ENCODE measurements at places on chromosomes 5 and 9.

GRCh38 chr9:12095931-12096330 lies 597.3 kb upstream of the TYRP1 start:
- no peak for DNase-seq

GRCh38 chr9:104586496-104587180 lies 12.6 kb downstream of the OR13C5 start:
- DNase-seq: no peak

DNA sequence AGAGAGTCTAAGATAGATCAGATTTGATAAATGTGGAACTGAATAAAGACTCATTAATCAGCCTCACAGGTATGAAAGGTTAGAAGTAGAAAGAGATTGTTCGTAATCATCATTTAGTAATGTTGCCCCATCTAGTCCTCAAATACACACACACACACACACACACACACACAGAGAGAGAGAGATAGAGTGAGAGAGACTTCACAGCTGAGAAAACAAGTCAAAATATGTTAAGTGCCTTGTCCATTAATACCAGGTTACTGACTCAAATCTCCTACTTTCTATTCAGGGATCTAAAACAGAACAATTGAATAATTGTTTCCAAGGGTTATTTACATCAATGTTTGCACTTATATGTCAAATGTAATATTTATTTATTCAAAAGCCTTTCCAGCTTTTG lies 284.6 kb downstream of the MRPS30 start:
- no peak for DNase-seq

GRCh38 chr9:129822898-129823541 lies 916 bp downstream of the TOR1A start:
- no peak for DNase-seq

- DNase-seq: no peak
Observed at GRCh38 chr9:137026828-137027227, 1.2 kb downstream of the ABCA2 start.

GRCh38 chr5:99191206-99191745 lies 262.5 kb upstream of the CHD1 start:
- DNase-seq: no peak

DNA sequence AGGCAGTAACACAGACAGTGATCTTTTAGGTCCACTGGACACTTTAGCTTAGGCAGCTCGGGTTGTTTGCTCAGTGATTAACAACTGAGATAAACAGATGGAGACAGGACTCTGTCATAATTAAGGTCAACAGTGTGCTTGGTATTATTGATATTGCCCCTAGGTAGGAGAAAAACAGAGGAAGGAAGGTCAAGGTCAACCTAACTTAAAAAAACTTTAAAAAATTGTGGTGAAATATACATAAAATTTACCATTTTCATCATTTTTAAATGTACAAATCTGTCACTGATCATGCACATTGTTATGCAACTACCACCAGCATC lies 2.1 kb upstream of the HSPA4 start:
- no peak for DNase-seq

DNA sequence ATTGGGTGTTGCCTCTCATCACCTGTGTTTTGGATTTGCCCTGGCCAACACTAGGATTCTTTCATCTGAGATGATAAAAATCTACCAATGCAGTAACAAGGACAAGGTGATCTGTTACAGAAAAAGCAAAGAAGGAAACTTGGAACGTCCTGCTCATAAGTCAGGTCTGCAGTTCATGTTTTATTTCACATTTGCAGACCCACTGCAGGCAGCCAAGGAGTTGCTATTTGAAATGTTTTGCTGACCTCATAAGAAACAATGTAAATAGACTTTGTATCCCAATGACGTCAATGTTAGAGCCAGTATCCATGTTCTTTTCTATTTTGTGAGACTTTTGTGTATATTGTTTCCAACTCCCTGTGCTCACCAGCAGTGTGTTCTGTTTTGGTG lies 312.9 kb downstream of the DEPDC1B start:
- no peak for DNase-seq

DNA sequence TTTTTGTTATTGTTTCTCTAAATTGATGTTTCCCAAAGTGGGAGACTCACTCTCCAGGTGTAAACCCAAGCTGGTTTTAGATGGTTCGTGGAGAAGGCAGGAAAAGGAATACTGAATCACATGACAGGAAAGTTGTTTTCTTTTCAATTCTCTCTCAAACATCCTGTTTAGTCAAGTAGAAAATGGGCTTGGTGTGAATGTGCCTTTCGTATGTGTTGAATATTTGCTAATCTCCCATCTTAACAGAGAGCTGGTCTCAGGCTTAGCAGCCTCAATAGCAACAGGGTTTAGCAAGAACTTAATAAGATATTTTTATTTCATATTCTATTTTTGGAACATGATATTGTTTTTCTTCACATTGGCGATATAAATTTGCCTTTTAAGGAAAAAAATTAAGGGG lies 119.7 kb downstream of the INSYN2B start:
- DNase-seq: no peak

DNA sequence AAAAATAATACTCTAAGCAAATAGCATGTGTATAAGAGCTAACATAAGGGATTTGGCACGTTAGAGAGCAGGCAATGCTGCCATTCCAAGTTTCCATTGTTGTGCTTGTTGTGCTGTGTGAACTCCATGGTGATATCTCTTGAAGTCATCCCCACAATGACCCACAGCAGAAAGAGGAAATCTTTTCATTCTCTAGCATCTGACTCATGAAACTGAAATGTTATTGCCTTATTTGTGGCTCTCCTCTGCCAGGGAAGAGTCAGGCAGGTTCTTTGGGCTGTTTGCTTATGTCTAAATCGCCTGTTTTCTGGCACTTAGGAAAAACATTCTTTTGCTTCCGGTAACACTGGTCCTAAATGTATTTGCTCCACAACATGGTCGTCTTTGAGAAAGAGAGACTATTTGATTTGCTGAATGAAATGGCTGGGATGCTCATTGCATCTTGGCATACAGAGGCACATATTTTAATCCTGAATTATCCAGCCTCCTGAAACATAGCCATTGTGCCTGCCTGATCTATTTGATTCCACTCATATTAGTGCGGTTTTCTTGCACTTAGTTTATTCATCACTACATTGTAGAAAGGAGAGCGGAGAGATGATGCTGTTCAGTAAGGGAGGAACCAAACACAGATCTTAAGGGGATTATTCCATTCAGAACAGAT lies 188.8 kb downstream of the CSNK1G3 start:
- no peak for DNase-seq

GRCh38 chr9:16139774-16140173 lies 586.9 kb downstream of the CCDC171 start:
- DNase-seq: no peak

DNA sequence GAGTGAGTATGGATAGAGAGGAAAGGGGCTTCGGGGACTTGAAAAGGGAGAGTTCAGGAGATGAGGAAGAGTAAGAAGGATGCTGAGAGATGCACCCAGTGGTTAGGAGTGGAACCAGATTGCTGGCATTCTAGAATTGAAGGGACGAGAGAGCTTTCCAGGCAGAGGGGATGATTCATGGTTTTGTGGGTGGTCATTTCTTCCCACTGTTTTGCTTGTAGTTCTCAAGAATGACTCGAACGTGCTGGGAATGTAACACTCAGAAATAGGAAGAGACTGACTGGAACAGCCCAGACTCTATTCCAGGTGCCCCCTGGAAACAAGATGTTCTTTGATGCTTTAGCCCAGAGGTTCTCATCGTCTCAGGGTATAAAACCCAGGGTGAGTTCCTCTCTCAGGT lies 294.2 kb downstream of the ICE1 start:
- DNase-seq: no peak

- DNase-seq: no peak
Observed at GRCh38 chr5:8393240-8393639, 524.3 kb downstream of the MTRR start.

DNA sequence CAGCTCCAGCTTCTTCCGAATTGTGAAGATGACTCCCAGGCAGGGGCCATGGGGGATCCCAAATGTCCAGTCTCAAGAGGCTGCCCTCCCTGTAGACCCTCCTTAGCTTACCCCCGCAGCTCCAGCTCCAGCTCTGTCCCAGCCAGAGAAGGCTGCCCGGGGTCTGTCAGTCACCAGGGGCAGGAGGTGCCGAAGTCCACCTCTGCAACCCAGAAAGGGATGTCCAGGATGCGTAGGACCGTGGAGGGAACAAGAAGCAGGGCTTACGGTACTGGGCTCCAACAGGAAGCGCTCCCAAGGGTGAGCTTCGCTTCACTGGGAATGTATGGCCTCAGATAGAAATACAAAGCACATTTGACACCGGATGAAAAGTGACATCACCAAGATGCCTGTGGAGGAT lies 6.0 kb downstream of the IPPK start:
- no peak for DNase-seq

- no peak for DNase-seq
Observed at GRCh38 chr5:10699281-10699874, 61.7 kb downstream of the DAP start.

DNA sequence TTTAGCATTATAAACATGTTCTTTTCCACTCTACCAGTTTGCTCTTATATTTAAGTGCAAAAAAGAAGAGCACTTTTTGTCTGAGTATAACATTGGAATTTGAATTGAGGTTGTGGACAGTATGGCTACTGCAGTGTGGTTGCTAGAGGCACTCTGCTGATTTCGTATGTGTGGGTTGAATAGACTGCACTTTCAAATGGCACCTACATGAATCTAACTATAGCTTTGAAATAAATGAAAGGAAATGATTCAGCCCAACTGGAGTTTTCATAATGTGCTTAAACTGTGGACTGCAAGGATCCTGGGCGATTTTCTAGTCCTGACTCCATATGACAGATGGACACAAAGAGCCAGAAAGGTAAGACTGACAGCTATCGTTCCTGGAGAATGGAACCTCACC lies 657.6 kb upstream of the RIOK2 start:
- no peak for DNase-seq

DNA sequence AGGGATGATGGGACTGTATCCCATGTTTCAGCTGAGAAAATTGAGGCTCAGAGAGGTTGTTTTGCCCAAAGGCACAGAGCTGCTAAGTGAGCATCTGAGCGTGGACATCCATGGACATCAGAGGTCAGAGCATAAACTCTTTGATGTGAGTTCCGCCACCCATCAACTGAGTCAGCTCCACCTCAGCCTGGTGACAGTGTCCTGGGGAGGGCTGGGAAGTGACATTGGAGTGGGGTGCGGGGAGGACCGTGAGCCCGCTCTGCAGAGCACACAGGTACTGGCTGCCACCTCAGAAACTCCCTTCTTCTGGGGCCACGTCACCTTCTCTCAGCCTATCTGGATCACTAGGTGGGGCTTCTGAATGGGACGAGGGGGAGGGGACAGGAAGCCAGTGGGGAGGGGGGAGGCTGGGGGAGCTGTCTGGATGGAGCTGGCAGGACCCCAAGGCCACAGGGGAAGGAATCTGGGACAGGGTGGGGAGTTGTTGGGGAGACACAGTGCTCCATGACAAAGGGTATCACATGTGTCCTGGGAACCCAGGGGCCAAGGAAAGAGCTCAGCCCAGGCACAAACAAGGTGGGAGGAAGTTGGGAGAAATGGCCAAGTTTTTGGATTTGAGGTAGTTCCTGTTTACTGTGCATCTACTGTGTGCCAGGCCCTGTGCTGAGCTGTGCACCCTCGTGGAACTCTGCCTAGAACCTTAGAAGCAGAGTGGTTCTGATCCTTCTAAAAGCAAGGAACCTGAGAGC lies 2.5 kb downstream of the LAMC3 start:
- no peak for DNase-seq
